ENCODE measurements at places on chromosomes 1 and 21. TPM values are rescaled to one million over a fixed set of nuclear protein-coding genes. Genes with fewer than 3 reads are reported as not detected.

- no peaks in the 10 kb centered on the region for H3K27me3 ChIP-seq
- no peak for DNase-seq
- no peak overlapping the region for H3K27ac ChIP-seq
- H3K4me1 ChIP-seq, result no peaks in the 10 kb centered on the region
Observed at GRCh38 chr1:172966844-172967540, 83.7 kb downstream of the TNFSF18 start.

DNA sequence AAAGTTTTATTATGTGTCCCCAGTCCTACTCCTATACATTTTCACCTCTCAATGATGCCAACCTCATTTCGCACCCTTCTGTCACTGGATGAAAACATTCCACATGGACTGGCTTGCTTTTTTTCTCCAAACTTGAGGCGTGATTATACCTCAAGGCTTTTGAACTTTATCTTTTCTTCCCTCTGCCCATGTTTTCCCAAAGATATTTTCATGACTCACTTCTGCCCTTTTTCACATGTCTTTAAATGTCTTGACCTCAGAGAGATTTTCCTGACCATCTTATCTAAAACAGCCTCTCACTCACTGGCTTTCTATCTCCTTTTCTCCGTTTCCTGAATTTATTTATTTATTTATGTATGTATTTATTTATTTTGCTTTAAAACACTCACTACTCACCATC is 659.0 kb downstream of the PTPRC start:
- H3K4me1 ChIP-seq, result no peaks in the 10 kb centered on the region
- no peak for DNase-seq
- no peaks in the 10 kb centered on the region for H3K36me3 ChIP-seq
- H3K4me3 ChIP-seq, result no peak overlapping the region
- no peaks in the 10 kb centered on the region for H3K27me3 ChIP-seq

CD52 gene
- 6.2 TPM for total RNA-seq

COL16A1 gene
- total RNA-seq, result 101 TPM

DNA sequence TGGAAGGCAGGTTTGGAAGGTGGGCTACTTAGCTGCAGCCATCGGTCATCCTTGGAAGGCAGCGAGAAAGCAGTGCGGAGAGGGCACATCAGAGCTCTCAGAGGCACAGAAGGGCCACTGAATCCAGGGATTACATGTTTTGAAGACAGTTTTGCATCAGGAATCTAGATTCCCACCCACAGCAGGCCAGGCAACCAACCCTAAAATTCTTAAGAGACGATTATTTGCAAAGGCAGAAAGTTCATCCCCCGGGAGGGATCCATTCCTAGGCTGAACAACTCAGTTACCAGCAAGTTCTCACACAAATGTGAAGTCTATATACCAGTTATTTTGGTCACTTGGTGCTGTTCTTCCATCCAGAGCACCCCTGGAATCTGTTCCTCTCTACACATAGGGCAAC is 457.3 kb upstream of the VAMP3 start:
- no peaks in the 10 kb centered on the region for H3K36me3 ChIP-seq
- H3K4me3 ChIP-seq, result no peak overlapping the region
- no peaks in the 10 kb centered on the region for H3K27me3 ChIP-seq
- H3K4me1 ChIP-seq, result no peaks in the 10 kb centered on the region

- no peaks in the 10 kb centered on the region for H3K36me3 ChIP-seq
- H3K4me3 ChIP-seq, result peak overlapping the region; percentile 98
- H3K27ac ChIP-seq, result peak overlapping the region; percentile 88
- DNase-seq, result no peak
- peaks cover 8% of the 10 kb centered on the region for H3K4me1 ChIP-seq
Observed at GRCh38 chr1:15618077-15618654, 908 bp downstream of the DDI2 start.

CFAP107 gene
- 0.89 TPM for total RNA-seq

PGBD5 gene
- 0.12 TPM for total RNA-seq

GRCh38 chr21:18545908-18546307 is 142.3 kb upstream of the TMPRSS15 start:
- H3K27ac ChIP-seq, result no peak overlapping the region
- no peaks in the 10 kb centered on the region for H3K36me3 ChIP-seq
- no peak for DNase-seq
- H3K4me1 ChIP-seq, result no peaks in the 10 kb centered on the region
- no peak overlapping the region for H3K4me3 ChIP-seq
- no peaks in the 10 kb centered on the region for H3K27me3 ChIP-seq

RHBDL2 gene
- 0.10 TPM for total RNA-seq

LRRN2 gene
- 5.5 TPM for total RNA-seq

CEP350 gene
- total RNA-seq, result 58.9 TPM

GRCh38 chr1:182927693-182928433 is 25.1 kb downstream of the SHCBP1L start:
- no peak overlapping the region for H3K27ac ChIP-seq
- H3K36me3 ChIP-seq, result no peaks in the 10 kb centered on the region
- no peak overlapping the region for H3K4me3 ChIP-seq
- no peaks in the 10 kb centered on the region for H3K4me1 ChIP-seq
- DNase-seq, result no peak
- H3K27me3 ChIP-seq, result no peaks in the 10 kb centered on the region

GRCh38 chr1:111203681-111204200 is 3.3 kb upstream of the DENND2D start:
- no peaks in the 10 kb centered on the region for H3K36me3 ChIP-seq
- no peaks in the 10 kb centered on the region for H3K27me3 ChIP-seq
- peak overlapping the region; percentile 62 for H3K4me3 ChIP-seq
- DNase-seq, result peak; percentile 46
- H3K27ac ChIP-seq, result no peak overlapping the region

GPR37L1 gene
- total RNA-seq, result not detected

- H3K4me3 ChIP-seq, result no peak overlapping the region
- no peaks in the 10 kb centered on the region for H3K4me1 ChIP-seq
- H3K27ac ChIP-seq, result no peak overlapping the region
- DNase-seq, result no peak
Observed at GRCh38 chr1:92184632-92185031, 33.1 kb upstream of the C1orf146 start.

GRCh38 chr1:164092603-164093353 is 466.2 kb upstream of the PBX1 start:
- H3K36me3 ChIP-seq, result no peaks in the 10 kb centered on the region
- no peaks in the 10 kb centered on the region for H3K27me3 ChIP-seq
- no peaks in the 10 kb centered on the region for H3K4me1 ChIP-seq
- DNase-seq, result no peak
- no peak overlapping the region for H3K4me3 ChIP-seq
- H3K27ac ChIP-seq, result no peak overlapping the region

GRCh38 chr1:35570589-35571137 is 2.5 kb upstream of the TFAP2E start:
- no peak overlapping the region for H3K4me3 ChIP-seq
- H3K27me3 ChIP-seq, result no peaks in the 10 kb centered on the region
- H3K27ac ChIP-seq, result no peak overlapping the region
- peaks cover 6% of the 10 kb centered on the region for H3K4me1 ChIP-seq
- H3K36me3 ChIP-seq, result no peaks in the 10 kb centered on the region

DNA sequence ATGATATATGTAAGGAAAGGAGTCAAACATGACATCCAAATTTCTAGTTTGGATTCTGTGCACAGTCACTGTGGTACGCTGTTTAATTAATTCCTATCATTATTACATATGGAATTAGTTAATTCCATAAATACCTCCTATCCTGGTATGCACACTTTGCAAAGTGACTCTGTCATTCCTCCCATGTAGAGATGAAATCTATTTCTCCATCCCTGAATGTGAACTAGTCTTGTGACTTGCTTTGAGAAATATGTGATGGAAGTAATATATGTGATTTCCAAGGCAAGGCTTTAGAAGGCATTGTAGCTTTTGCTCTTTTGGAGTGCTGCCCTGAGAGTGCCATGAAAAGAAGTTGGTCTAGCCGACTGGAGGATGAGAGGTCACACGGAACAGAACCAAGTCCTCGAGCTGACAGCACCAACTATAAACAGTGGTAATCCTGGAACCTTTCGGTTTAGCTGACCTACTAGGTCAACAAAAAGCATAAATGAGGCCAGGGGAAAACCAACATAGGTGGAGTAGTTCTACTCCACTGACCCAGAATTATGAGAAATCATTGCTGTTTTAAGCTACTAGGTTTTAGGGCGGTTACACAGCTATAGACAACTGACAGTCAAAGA is 1.5 kb downstream of the SELENOF start:
- no peaks in the 10 kb centered on the region for H3K36me3 ChIP-seq
- H3K27ac ChIP-seq, result no peak overlapping the region
- H3K4me1 ChIP-seq, result peaks cover 5% of the 10 kb centered on the region
- H3K4me3 ChIP-seq, result peak overlapping the region; percentile 95
- no peak for DNase-seq
- no peaks in the 10 kb centered on the region for H3K27me3 ChIP-seq

WNT9A gene
- 11.1 TPM for total RNA-seq

MMP23B gene
- total RNA-seq, result 25.4 TPM

DNA sequence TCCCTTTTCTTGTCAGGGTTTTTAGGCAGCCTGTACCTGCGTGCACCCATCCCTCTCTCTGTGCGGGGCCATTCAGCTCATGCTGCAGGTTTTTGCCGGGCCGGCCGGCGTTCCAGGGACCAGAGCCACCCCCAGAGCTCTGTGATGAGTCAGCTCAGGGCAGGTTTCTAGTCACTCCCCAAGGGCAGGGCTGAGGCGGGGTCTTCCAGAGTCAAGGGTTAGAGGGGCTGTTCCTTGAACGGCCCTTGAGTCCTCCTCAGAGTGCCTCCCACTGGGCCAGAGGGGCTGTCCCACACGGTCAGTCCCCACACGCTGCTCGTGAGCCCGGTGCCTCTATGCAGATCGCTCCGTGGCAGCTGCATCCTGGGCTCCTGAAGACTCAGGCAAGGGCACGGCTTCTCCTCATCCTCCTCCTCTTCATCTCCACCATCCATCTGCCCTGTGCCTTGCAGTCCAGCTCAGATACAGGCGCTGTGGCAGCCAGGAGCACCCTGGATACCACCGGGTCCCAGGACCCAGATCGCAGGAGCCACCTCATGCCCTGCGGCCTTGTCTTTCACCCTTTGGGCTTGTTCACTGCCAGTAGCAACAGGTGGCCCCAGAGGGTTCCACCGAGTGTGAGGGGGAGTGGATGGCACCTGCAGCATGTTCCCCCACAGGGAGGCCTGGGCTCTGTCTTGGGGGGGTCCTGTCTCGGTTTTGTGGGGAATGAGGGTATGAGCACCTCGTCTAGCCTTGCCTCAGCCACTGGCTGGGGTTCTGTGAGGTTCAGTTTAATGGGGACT is 17.4 kb downstream of the SLX9 start:
- DNase-seq, result no peak
- H3K27ac ChIP-seq, result no peak overlapping the region
- H3K4me3 ChIP-seq, result no peak overlapping the region
- no peaks in the 10 kb centered on the region for H3K27me3 ChIP-seq
- no peaks in the 10 kb centered on the region for H3K36me3 ChIP-seq

LAMB3 gene
- total RNA-seq, result 2.4 TPM

- no peaks in the 10 kb centered on the region for H3K4me1 ChIP-seq
- no peak overlapping the region for H3K27ac ChIP-seq
- H3K36me3 ChIP-seq, result no peaks in the 10 kb centered on the region
- no peak for DNase-seq
- H3K4me3 ChIP-seq, result no peak overlapping the region
Observed at GRCh38 chr1:237932816-237933215, 42.1 kb upstream of the ZP4 start.

LEMD1 gene
- total RNA-seq, result 0.78 TPM

DNA sequence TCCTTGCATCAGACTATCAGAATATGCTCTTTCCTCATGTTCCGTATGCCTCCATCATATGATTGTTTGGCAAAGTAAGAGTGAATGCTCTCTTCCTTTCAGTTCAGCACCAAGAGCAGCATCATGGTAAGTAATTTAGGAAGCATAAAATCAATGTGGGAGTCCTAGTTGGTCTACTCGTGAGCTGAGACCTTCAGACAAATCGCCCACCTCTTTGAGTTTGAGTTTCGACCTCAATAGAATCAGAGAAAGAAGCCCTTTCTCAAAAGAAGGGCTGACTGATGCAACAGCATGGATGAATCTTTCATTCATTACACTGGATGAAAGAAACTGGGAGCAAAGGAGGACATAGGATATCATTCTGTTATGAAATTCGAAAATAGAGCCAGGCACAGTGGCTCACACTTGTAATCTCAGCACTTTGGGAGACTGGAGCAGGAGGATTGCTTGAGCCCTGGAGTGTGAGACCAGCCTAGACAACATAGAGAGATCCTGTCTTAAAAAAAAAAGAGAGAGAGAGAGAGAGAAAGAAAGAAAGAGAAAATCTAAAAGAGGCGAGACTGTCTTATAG is 112.5 kb downstream of the ZC3H11B start:
- no peaks in the 10 kb centered on the region for H3K4me1 ChIP-seq
- no peaks in the 10 kb centered on the region for H3K27me3 ChIP-seq
- H3K36me3 ChIP-seq, result no peaks in the 10 kb centered on the region
- DNase-seq, result no peak

CLDN17 gene
- not detected for total RNA-seq

EGLN1 gene
- total RNA-seq, result 39.1 TPM

DNA sequence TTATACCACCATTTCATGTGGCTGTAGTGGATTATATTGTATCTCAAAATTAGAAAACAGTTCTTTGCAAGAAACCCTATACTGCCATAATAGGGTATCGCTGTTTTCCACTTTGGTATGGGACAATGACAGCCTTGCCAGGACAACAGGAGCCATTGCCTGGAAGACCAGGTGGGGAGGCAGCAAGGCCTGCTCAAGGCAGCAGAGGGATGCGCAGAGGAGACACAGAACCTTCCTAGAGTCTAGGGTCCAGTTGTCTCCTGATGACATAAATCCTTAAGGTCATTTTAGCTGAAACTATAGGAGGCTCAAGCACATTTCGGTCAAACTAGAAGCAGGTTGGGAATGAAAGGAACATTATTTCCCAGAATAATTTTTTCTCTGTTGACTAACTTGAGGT is 27.6 kb downstream of the IFNGR2 start:
- no peak for DNase-seq
- H3K36me3 ChIP-seq, result no peaks in the 10 kb centered on the region
- H3K27ac ChIP-seq, result no peak overlapping the region
- H3K4me3 ChIP-seq, result no peak overlapping the region
- H3K27me3 ChIP-seq, result no peaks in the 10 kb centered on the region

DNA sequence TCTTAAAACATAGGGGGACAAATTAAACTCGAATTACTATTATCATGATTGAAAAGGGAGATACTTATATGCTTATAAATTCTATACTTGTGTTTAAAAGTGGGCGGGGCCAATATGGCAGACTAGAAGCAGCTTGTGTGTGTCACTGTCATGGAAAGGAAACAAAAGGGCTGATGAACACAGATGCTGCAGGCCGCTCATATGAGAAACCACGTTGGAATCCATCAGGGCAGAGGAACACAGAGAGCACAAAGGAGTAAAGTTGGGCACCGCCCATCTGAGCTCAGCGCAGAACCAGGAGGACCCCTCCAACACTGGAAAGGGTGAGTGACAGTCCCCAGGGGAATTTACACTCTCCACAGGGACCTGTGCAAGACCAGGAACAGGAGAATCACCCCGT is 107.0 kb downstream of the SLC5A9 start:
- no peaks in the 10 kb centered on the region for H3K27me3 ChIP-seq
- DNase-seq, result no peak
- peaks cover 6% of the 10 kb centered on the region for H3K36me3 ChIP-seq
- no peak overlapping the region for H3K4me3 ChIP-seq
- no peaks in the 10 kb centered on the region for H3K4me1 ChIP-seq

DNA sequence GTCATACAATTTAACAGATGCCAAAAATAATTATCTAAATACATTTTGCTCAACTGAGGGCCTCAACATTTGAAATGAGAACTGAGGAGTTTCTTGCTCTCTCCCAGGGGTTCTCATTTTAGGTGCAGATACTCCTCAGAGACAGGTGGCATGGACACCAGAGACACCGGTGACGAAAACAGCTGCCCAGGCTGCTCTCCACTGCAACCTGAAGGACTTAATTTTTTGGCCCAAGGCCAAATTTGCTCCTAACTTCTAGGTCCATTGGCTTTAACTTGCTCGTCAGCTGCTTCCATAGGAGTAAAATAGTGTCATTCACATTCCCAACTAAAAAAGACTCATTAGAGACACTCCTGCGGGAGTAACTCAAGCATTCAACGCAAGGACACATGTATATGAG is 87.0 kb downstream of the NRIP1 start:
- no peaks in the 10 kb centered on the region for H3K4me1 ChIP-seq
- H3K4me3 ChIP-seq, result no peak overlapping the region
- no peaks in the 10 kb centered on the region for H3K27me3 ChIP-seq
- H3K27ac ChIP-seq, result no peak overlapping the region
- H3K36me3 ChIP-seq, result no peaks in the 10 kb centered on the region

All from ovary (tissue), 10 donors.